Activated naive CD4-positive, alpha-beta T cell (primary cell): ENCODE measurements at places on chromosomes 12 and 14.

DNA sequence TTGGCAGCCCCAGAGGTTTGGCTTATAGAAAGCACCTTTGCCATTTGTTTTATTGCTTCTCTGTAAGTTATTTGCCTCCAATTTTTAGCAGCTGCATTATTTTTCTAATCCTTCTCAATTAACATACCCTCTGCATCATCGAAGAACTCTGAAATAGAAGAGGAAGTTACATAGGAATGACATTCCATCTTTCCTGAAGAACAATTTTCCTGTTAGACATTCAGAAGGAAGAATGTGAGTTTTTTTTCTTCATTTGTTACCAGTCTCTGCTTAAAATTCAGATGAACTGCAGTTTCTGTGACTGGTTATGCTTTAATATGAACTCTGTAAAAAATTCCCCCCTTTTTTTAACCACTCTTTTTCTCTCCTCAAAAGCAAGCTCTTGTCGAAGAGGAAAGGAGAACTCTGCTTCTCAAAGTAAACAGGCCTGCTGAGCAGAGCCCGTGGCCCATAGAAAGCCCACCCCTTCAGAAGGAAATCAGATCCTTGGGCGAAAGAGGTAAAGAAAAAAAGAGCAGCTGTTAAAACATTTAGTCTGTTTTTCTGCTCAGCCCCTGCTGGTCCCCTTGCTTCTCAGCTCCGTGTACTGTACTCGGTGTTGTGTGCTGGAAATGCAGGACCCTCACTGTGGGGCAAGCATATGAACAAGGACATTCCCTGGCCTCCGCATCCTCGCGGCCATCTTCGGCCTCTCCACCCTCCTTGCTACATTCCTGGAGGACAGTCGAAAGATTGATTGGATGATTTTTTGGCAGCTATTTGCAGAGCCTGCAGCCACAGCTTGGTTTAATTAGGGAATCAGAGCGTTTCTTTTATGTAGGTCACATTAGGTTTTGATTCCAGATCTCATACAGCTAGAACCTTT, 164.4 kb upstream of the LRIG3 start:
- no peak for DNase-seq

DNA sequence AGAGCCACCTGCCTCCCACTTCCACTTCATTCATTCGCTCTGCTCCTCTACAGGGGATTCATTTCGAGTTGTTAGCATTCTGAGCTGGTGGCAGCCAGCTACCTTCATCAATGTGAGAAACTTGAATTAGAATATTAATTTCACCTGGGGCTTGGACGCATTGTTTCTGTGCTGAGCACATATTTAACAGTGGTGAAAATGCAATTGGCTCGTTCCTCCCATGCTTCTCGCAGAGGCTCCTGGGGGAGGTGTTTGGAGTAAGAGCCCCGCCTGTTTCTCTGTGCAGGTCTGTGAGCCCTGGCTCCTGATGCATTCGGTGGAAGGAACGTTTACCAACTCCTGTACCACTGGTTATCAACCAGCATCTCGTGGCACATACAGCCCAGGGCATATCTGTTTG, 141.5 kb downstream of the AACS start:
- DNase-seq, result no peak

GRCh38 chr12:3168223-3169221, 91.3 kb downstream of the TSPAN9 start:
- no peak for DNase-seq

- no peak for DNase-seq
Measured at GRCh38 chr14:75793806-75794205, 132.8 kb downstream of the TTLL5 start.

DNA sequence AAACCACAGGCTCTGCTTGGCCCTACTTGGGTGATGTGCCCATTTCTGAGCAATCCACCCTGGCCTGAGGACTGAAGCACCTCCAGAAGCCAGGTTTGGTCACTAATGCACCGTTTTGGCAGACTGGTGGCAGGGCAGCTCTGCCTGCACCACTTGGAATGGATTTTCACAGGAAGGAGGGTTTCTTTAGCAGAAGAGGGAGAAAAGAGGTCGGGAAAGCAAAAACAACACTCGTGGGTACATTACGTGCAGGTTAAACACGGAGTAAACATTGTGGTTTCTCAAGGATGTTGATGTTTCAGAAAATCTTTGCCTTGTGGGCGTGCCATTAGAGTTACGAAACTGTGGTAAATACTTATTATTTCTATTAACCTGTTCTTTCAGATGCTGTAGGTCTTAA, 70.8 kb downstream of the KCNA5 start:
- DNase-seq, result no peak

DNA sequence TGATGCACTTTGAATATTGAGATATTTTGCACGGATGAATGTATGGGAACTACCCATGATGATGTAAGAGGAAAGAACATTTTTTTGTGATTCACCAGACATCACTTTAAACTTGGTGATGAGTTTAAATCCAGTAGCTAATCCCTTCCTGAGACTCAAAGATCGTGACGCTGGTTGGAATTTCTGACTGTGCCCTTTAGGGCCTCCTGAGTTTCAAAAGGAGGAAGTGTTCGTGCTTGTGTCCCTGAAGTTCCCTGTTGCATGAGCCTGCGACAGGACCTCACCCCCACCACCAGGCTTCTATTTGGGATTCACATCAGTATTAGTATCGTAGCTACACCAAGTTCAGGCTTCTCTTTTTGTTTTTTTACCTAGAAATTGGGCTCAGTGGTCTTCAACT, 18.6 kb upstream of the RIN3 start:
- DNase-seq, result no peak

- DNase-seq, result no peak
Measured at GRCh38 chr12:58584880-58585279, 335.4 kb downstream of the LRIG3 start.

GRCh38 chr14:88069677-88070076, 64.7 kb downstream of the GPR65 start:
- DNase-seq, result no peak

- no peak for DNase-seq
Measured at GRCh38 chr12:99605-100004, 33.0 kb downstream of the IQSEC3 start.

- DNase-seq, result no peak
Measured at GRCh38 chr12:24617471-24617870, 331.4 kb downstream of the BCAT1 start.

DNA sequence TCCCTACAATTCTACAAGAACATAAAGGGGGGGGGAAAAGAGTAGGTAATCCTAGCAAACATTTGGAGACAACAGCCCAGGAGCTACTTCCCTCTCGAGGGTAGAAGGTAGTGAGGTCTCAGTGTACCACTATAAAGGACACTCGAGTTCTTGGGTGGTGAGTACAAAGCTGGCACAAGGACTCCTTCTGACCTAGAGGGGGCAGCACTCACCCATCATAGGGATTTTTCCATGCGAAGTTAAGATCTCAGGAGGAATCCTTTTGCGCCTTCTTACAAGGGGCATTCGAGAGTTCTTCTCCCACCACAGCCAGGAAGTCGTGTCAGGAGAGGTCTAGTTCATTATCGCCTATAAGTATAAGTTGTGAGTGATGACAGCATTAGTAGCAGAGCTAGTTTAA, 200.2 kb upstream of the RBM19 start:
- DNase-seq, result no peak

DNA sequence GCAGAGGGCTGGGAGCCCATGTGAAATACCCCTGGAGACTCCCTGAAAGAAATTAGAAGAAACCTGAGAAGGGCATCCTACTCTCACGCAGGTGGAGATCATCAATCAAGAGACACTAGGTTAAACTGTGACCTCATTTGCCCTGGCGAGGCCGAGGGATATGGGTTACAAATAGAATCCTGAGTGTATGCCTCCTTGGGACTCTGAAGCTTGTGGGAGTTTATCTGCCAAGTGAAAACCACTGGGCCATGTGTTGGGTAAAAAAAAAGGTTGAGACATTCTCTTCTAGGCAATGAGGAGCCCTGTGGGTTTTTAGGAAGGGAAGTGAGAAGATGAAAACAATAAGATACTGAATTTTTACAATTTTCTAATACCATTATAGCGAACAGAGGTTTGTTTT, 160.7 kb upstream of the ARID2 start:
- DNase-seq, result no peak

GRCh38 chr12:12985817-12986408, 14.2 kb downstream of the HEBP1 start:
- DNase-seq, result no peak

DNA sequence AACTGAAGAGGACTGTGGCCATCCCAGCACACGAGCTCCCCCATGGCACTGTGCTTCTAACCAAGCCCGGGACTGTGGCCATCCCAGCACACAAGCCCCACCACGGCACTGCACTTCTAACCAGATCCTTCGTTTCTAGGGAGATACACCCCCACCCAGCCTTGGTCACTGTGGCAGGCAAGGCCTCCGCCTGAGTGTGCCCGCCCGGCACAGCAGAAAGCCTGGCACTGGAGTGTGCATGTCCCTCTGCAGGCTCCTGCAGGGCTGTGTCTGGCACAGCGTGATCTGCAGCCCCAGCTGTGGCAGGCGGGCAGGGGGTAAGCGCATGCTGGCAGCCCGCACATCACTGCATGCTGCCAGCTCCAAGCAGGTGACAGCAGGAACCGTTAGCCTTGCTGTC, 49.8 kb downstream of the CCDC85C start:
- DNase-seq, result no peak

- DNase-seq, result no peak
Measured at GRCh38 chr14:50608302-50608851, 48.4 kb downstream of the ATL1 start.

DNA sequence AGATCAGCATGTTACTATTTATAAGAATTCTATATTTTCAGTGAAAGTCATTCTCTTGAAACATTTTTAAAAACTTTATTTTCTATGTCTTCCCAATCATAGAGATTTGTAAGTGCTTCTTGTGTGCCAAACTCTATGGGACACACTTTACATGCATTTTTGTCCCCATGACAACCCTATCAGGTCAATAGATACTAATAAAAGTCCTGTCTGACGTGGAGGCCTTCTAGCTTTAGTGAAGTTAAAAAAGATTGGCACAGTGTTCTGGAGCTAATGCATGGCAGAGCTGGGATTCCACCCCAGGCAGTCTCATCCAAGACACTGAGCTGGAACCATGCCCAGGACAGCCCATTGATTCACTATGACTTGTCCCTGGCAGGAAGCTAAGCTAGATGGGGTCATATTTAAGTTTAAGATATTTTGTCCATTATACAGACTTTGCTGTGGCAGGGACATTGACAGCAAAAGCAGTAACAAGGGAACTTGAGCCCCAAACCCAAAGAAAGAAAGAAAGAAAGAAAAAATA, 28.1 kb downstream of the TTC6 start:
- no peak for DNase-seq

DNA sequence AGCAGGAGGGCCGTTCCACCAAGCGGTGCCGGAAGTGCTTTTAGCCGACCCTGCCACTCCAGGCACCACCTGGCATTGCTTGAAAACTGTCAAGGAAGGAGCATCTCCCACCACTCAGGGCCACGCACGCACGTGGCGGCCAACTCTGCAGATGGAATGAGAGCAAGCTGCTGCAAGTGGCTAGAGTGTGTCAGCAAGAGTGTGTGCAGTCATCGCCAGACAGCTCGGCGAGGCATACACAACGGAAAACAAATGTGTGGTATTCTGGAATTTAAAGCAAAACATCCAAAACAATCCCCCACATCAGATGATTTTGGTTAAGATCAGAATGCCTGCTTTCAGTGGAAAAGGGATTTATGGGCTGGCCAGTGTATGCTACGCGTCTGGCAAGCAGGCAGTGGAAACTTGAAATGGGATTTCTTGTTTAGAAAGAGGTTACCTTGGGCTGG, 11.2 kb downstream of the CD9 start:
- DNase-seq, result no peak

DNA sequence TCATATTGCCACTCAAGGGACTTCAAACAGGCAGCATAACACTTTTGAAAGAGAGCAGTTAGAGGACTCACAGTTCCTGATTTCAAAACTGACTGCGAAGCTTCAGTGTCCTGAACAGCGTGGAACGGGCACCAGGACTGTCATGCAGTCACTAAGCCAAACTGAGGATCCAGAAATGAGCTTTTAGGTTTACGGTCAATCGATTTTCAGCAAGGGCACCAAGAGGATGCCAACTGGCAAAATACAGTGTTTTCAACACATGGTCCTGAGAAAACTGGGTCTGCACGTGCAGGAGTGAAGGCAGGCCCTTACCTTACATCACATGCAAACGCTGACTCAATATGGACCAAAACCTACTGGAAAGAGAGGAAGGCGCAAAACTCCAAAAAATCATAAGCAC, 15.6 kb downstream of the BRF1 start:
- DNase-seq, result no peak

DNA sequence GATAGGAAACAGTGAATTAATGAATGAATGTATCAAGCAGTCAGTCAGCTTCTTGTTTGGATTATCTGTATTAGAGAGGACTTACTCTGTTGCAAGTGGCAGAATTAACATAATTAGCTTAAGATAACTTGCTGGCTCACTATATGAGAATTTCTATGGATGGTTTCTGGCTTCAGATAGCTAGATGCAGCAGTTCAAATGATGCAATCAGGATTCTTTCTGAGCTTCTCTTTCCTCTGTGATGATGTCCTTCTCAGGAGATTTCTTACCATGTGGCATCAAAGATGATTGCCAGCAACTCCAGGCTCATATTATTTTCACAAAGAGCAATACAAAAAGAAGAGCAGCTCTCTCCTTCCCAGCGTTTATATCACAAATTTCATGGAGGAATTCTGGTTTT, 30.7 kb downstream of the FRMD6 start:
- no peak for DNase-seq

GRCh38 chr12:80625901-80626300, 81.5 kb upstream of the MYF6 start:
- DNase-seq, result no peak

GRCh38 chr14:73720636-73721035, 6.5 kb upstream of the PNMA1 start:
- no peak for DNase-seq

DNA sequence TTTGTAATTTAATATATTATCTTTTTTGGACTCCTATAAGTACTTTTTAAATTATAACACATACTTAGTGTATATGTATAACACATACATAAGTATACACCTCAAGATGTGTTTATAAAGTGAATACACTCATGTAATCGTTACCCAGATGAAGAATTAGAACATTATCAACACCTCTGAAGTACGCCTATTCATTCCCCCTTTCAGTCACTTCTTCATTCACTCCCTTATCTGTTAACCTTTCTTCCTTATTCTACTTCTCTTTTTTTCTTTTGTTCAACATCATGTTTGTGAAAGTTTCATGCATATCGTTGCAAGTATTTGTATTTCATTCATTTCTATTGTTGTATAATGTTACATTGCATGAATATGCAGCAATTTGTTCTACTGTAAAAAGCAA, 98.5 kb downstream of the ARID2 start:
- no peak for DNase-seq

- DNase-seq, result no peak
Measured at GRCh38 chr14:68780358-68781160, 12.3 kb downstream of the ZFP36L1 start.

GRCh38 chr12:271161-271560, 8.5 kb upstream of the SLC6A13 start:
- DNase-seq, result no peak

- DNase-seq, result no peak
Measured at GRCh38 chr12:80373666-80374065, 70.4 kb upstream of the PTPRQ start.

GRCh38 chr14:54627540-54628363, 60.8 kb downstream of the SAMD4A start:
- DNase-seq, result no peak

GRCh38 chr12:12357719-12358461, 1.0 kb downstream of the BORCS5 start:
- DNase-seq, result no peak
